NCI-H2107 (cell line): ENCODE measurements at places on chromosomes 12 and 14.

- no peak for DNase-seq
Measured at GRCh38 chr12:57011438-57012424, 4.6 kb downstream of the TAC3 start.

GRCh38 chr12:97493731-97494130 lies 31.1 kb downstream of the RMST start:
- DNase-seq = no peak

GRCh38 chr12:115185506-115185905 lies 501.5 kb upstream of the TBX3 start:
- DNase-seq = no peak

GRCh38 chr12:49792976-49793580 lies 35.1 kb downstream of the NCKAP5L start:
- no peak for DNase-seq

- DNase-seq = no peak
Measured at GRCh38 chr14:97080991-97081390, 283.8 kb downstream of the VRK1 start.

DNA sequence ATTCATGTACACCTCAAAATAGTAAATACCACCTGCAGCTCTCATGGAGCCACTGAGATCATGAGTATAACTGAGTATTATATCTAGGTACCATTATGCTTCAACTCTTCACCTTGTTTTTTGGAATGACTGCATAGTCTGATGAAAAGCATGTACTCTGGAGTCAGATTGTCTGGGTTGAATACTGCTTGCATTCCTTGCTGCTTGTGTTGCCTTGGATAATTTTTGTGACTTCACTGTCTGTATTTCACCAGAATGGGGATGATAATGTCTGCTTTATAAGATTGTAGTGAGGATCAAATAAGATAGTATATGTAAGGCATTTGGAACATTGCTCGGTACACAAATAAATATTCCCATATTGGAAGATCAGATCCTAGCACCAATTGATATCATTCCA lies 54.2 kb downstream of the SUSD6 start:
- DNase-seq = no peak

DNA sequence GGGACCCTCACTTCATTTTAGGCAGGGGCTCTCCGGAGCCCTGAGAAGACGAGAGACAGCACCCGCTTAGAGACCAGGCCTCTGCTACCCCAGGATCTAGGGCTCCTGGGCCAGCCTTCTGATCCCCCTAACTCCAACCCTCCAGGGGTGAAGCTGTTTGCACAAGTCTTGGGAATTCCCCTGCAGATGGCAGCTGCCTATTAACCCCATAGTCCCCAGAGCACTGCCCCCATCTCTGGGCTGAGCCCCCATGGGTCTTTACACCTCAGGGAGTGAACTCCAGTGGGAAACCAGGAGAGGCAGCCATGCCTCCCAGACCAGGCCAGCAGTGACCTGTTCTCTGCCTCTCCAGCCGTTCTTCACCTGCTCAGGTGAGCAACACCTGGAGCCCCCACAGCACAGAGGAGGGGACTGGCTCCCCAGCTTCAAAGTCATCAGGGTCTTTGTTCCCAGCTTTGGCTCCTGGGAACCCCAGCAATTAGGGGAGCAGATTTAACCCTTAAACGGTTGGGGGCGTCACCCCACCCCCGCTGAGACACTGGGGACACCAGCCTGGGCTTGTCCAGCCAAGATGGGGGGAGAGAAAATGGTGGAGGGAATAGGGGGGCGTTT lies 2.3 kb downstream of the WNT10B start:
- DNase-seq = no peak

- DNase-seq = no peak
Measured at GRCh38 chr12:27034607-27035293, 12.4 kb downstream of the MED21 start.

GRCh38 chr12:96364092-96364700 lies 36.0 kb downstream of the CDK17 start:
- DNase-seq = no peak

- DNase-seq = no peak
Measured at GRCh38 chr12:4275016-4275869, 1.7 kb downstream of the CCND2 start.

GRCh38 chr12:114368685-114369452 lies 37.1 kb downstream of the TBX5 start:
- DNase-seq = no peak

GRCh38 chr12:133227281-133227852 lies 8.3 kb downstream of the ANHX start:
- DNase-seq = no peak

- no peak for DNase-seq
Measured at GRCh38 chr14:61553730-61554641, 141.3 kb upstream of the HIF1A start.

GRCh38 chr14:71473843-71474242 lies 458.4 kb upstream of the RGS6 start:
- DNase-seq = no peak

DNA sequence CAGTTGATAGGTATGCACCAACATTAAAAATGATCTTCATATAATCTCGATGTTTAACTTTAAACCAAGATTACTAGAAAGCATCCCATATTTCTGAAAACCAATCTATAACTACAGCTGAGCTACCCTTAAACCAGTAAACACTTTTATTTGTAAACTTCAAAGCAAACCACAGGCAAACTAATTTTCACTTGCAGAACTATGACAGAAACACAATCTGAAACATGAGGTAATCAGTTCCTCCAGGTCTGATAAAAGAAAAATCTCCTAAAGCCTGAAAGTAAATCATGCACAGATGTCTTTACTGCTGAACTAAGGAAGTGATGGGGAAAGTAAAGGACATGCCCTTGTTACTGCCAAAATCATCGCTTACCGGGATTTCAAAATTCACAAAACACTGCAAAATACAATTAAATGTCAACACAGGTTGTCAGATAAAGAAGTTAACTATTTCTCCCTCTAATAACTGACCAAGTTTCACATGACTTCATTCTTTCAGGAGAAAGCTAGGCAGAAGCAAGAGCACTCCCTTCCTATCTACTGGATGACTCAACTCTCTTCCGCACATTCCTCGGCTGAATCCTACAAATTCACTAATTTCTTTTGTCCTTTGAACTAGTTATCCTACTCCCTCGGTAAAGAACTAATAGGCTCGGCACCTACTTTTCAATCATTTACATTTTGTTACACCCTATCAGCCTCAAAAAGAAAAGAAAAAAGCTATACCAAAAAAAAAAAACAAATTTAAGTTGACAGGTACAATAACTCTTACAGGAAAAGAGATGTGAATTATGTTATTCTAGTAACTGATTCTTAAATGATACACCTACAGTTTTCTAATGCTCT lies 1.4 kb downstream of the EEA1 start:
- DNase-seq = no peak

DNA sequence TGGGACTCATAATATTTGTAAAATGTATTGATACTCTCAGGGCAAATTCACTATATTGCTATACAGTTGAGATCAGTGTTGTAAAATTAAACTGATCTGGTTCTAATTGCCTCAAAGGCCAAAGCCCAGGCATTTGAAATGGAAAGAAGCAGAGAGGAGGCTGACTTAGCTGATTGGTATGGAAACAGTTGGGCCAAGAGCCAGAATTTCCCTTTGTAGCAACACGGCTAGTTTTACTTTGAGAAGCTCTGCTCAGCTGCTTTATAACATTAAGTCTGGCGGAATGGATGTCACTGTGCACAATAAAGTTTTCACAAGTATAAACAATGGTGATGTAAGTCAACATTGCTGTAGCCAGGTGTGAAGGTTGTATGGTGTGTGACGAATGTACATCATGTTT lies 186.4 kb downstream of the MSRB3 start:
- DNase-seq = no peak

DNA sequence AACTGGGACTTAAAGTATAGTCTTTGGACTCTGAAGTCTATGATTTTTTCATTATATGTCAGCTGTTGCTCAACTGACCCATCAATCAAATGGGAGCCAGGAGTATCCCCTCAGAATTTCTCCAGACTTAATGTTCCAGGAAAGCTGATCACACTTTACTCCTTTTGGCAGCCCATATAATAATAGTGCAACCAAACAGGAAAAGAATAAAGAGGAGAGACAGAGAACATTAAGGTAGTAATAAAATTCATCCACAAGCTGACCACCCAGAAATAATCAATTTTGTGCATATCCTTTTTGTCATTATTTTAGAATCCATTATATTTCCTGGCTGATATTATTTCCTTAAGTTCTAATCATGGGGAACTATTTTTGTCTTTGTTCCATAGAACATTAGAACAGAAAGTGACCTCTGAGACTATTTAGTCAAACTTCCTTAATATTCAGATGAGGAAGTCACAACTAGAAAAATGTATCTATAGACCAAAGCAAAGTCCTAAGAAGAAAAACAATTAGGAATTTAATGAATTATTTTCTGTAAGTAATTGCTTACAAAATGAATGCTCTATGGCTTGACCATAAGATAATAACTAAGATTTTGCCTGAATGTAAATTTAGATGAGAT lies 238.1 kb upstream of the SEL1L start:
- DNase-seq = no peak

GRCh38 chr14:103078420-103078749 lies 5.6 kb upstream of the LBHD2 start:
- peak; percentile 95 for DNase-seq

DNA sequence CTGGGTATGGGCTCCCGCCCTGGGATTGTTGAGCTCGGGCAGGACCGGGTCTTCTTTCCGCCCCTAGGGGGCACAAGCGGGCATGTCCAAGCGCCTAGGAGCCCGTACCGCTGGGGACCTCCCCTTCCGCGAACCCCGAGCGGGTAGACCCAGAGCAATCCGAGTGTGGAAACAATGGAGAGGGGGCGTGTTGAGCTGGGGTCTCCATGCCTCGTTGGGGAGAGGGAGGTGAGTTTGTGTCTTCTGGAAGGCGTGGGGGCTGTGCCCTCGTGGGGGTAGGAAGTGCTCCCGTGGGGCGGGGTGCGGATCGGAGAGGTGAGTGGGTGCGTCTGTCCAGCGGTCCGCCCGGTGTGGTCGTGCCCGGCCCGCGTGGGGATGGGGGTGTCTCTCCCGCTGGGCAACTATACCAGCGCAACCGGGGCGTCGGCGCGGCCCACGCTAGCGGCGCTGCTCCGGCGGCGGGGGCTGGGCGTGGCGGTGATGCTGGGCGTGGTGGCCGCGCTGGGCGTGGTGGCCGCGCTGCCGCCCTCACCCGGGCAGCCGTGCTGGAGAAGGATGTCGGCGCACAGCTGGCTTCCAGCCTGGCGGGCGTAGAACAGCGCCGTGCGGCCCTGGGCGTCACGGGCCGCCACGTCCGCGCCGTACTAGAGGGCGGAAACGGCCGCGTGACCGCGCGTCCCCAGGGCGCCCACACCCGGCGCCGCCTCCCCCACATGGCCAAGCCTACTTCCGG lies 12.2 kb downstream of the AGAP2 start:
- DNase-seq = peak; percentile 82

DNA sequence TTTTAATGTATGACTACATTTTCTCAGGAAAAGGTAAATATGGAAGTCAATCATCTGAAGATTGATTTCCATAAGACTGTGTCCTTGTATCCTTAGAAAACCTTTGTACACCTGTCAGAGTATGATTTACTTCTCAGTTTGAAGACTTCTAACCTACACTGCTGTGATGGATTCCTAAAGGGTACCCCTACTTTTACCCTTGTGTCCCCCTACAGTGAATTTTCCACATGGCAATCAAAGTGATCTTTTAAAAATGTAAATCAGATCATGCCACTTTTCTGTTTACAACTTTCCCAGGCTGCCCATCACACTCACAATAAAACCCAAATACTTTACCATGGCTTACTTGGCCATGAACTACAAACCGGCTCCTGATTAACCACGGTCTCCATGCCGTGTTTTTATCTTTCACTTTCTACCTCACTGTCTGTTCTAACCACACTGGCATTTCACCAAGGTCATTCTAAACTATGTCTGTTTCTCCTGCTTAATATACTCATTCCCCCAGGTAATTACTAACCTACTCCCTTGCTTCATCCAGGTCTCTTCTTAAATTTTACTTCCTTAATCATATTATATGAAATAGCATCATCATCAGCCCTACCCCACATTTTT lies 8.1 kb downstream of the DNAI7 start:
- no peak for DNase-seq

DNA sequence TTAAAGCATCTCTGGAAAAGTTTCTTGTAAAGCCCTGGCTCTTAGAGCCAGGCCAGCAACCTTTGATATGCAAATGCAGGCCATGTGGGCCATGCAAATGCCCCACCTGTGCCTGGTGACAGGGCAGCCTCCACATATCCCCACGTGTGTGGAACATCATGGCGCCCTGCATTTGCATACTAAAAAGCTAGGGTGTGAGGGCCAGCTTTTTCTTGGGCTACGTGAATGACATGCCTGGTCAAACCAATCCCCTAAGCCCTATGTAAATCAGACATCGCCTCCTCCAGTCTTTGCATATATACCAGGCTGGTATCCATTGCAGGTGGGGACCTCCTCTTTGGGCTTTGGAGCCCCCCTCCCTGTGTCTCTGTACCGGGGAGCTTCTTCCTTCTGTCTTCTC lies 6.4 kb downstream of the CSRP2 start:
- no peak for DNase-seq

DNA sequence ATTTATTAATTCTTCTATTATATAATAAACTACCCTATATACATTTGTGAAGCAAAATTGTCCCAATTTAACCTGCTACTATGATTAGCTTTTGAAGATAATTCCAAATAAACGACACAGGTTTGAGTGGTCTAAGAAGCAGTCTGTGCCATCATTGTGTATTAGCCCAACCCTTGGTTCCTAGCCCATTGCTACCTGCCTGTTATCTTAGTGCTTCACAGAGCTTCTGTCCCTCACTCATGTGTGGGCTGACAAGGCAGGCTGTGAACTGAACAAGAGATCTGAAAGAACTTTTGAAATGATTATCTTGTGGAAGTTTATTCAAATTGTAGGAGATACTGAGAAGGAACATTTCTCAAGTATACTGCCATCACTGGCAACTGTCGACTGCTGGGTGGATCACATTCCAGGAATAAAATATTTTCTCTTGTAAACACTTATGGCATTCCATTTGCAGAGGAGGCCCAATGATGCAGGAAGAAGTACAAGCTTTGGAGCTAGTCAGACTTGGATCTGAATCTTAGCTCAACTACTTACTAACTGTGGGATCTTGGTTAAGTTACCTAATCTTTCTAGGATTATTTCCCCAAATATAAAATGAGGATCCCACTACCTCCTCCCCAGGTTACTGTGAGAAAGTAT lies 7.8 kb upstream of the MTERF2 start:
- no peak for DNase-seq

DNA sequence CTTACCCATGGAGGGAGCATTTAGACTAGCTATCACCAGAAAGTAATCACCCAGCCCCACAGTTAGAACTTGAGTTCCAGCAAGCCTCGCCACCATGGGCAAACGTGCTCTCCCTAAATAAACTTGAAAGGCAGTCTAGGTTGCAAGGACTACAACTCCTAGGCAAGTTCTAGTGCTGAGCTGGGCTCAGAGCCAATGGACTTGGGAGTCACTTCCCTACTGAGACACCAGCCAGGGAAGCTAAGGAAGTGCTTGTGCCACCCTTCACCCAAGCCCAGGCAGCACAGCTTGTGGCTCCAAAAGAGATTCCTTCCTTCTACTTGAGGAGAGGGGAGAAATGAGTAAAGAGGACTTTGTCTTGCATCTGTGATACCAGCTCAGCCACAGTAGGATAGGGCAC lies 57.9 kb downstream of the SLCO1A2 start:
- no peak for DNase-seq
